ENCODE measurements at places on chromosomes 2 and 18. TPM values are rescaled to one million over a fixed set of nuclear protein-coding genes. Genes with fewer than 3 reads are reported as not detected.

DNA sequence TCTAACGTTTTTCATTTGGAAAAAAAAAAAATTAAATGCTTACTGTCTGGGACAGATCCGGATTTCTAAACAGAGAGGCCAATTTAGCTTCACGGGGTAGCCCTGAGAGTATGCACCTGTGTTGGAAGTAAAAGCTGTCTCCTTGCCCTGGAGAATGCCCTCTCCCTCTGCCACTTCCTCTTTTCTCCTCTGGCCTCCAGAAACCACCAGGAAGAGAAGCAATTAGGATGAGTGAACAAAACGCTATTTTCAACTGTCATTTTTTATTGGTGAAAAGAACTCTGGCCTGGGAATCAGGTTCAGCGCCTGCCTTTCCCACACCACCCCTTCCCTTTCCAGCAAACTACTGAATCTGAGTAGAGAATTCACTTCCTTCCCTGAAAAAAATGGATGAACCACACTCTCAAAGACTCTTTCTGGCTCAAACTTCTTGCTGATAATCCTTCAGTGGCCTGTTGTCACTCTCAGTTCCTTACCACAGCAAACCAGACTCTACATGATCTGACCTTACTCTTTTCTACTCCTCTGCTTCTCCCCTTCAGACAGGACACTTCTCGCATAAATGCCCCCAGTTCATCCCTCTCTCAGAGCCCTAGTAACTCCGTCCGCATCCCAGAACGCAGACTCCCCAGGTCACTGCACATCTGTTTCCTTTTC, 29.8 kb downstream of the KLF7 start:
- H3K4me3 ChIP-seq, result peak overlapping the region; percentile 48
- DNase-seq, result no peak
- H3K27me3 ChIP-seq, result no peaks in the 10 kb centered on the region
- H3K27ac ChIP-seq, result peak overlapping the region; percentile 91
- H3K36me3 ChIP-seq, result peaks cover 8% of the 10 kb centered on the region

DNA sequence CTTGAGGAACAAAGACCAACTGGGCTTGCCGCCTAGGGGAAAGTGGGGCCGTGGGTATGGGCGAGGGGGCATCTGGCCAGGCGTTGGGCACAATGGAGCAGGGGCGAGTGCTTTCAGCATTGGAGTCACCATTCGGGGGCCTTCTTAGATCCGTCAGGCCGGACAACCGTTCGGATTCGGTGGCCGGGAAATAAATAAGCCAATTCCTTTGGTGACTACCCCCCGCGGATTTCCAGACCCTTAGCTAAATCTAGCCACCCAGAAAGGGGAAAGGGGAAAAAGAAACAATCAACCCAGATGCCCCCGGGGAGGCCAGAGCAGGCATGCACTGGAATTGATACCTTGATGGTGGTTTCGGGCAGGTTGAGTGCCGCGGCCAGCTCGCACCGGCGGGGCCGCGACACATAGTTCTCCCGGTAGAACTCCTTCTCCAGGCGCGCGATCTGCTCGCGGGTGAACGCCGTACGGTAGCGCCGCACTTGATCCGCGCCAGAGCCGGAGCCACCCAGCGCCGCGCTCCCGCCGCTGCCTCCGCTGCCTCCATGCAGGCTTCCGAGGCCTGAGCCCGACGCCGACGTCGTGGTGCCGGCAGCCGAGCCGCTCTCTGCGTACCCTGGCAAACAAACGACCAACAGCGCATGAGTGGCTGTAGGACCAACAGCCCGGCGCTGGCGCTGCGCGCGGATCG, 1.8 kb downstream of the EVX2 start:
- no peak for DNase-seq
- no peak overlapping the region for H3K27ac ChIP-seq
- H3K4me3 ChIP-seq, result peak overlapping the region; percentile 66
- H3K27me3 ChIP-seq, result peaks cover 94% of the 10 kb centered on the region
- H3K36me3 ChIP-seq, result no peaks in the 10 kb centered on the region
- H3K4me1 ChIP-seq, result peaks cover 32% of the 10 kb centered on the region

The MTA3 gene
- 59.7 TPM for total RNA-seq

- H3K27ac ChIP-seq, result peak overlapping the region; percentile 17
- no peak for DNase-seq
- H3K27me3 ChIP-seq, result no peaks in the 10 kb centered on the region
- no peaks in the 10 kb centered on the region for H3K4me1 ChIP-seq
- H3K4me3 ChIP-seq, result no peak overlapping the region
These were observed 2.0 kb upstream of the TEX44 start for GRCh38 chr2:231590614-231591013.

- peaks cover 7% of the 10 kb centered on the region for H3K27me3 ChIP-seq
- no peak for DNase-seq
- H3K36me3 ChIP-seq, result no peaks in the 10 kb centered on the region
- H3K4me3 ChIP-seq, result no peak overlapping the region
- peaks cover 13% of the 10 kb centered on the region for H3K4me1 ChIP-seq
These were observed 65.1 kb upstream of the TRIB2 start for GRCh38 chr2:12651641-12652040.

The MPHOSPH10 gene
- 40.2 TPM for total RNA-seq

DNA sequence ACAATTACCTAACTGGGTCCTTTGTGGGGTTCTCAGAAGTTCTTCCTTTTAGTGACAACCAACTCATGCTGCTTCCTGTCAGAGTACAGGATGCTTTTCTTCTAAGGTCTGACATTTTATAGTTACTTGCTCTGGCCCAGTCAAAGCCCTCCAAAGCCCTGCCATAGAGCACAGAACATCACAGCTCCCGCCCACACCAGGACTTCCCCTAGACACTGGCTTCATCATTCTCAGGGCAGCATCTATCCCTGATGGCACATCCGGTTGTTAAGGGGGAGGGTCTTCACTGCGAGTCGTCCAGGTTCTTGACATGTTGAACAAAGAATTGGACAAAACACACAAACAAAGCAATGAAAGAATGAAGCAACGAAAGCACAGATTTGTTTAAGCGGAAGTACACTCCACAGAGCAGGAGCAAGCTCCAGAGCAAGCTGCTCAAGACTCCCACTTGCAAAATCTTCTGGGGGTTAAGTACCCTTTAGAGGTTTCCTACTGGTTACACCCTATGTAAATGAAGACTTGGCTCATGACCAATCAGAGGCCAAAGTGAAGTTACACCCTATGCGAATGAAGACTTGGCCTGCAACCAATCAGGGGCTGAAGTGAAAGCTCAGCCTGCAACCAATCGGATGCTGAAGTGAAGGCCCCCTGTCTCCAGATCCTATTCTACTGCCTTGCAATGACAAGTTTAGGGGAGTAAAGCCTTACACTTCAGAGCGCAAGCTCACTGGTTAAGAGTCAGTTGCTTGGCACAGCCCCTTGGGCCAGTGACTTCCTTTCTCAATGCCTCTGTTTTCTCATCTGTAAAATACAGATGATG, 79.0 kb downstream of the HDAC4 start:
- DNase-seq, result peak; percentile 25
- peaks cover 42% of the 10 kb centered on the region for H3K4me1 ChIP-seq
- no peaks in the 10 kb centered on the region for H3K27me3 ChIP-seq
- peaks cover 28% of the 10 kb centered on the region for H3K36me3 ChIP-seq

DNA sequence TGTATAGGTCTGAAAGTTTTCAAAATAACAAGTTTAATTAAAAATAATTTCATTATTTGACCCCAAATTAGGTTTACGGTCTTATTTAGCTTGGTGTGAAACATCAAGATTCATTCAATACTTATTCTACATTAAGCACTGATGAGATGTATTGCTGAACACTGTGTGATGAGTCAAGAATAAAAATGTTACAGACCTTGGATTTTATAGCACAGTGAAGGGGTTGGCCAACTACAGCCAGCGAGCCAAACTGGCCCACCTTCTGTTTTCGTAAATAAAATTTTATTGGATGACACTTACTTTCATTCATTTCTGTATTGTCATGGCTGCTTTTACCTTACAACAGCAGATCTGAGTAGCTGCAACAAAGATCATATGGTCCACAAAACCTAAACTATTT, 8.3 kb downstream of the PPP4R1 start:
- H3K27ac ChIP-seq, result no peak overlapping the region
- H3K4me1 ChIP-seq, result peaks cover 24% of the 10 kb centered on the region
- no peaks in the 10 kb centered on the region for H3K27me3 ChIP-seq
- no peak for DNase-seq
- H3K4me3 ChIP-seq, result no peak overlapping the region
- H3K36me3 ChIP-seq, result peaks cover 39% of the 10 kb centered on the region
